ENCODE measurements at places on chromosomes 3 and 15.

DNA sequence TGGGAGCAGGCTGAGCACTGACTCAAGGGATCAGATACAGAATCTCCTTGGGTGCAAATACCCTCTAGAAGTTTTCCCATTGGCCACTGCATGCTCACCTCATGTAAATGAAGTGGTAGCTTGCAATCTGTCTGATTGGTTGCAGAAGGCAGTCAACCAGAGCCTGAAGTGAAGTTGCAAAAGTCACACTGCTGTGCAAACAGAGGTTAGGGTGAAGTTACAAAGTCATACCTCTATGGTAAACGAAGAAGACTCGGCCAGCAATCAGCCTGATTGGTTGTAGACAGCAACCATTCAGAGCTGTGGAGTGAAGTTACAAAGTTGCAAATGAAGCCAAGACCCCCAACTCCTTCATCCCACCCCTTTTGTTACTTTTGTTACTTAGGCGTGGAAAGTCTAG, 27.1 kb downstream of the STARD9 start:
- DNase-seq, result no peak

DNA sequence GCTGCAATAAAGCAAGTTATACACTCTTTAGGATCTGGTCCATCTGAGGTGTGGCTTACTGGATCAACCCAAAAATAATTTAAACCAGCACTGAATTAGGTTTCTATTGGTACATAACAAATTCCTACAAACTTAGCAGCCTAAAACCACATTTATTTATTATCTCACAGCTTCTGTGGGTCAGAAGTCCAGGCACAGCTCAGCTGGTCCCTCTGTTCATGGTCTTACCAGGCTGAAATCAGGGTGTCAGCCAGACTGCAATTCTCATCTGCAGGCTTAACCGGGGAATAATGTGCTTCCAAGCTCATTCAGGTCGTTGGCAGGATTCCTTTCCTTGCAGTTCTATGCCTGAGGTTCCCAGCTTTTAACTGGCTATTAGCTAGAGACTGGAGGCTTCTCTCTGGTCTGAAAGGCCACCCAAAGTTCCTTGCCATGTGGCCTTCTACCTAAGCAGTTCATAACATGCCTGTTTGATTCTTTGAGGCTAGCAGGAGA, 477.4 kb upstream of the WNT5A start:
- no peak for DNase-seq

GRCh38 chr15:41919201-41919820, 25.5 kb upstream of the SPTBN5 start:
- DNase-seq, result no peak

GRCh38 chr15:75583701-75584100, 4.6 kb upstream of the PTPN9 start:
- DNase-seq, result no peak

- no peak for DNase-seq
Observed at GRCh38 chr3:42229942-42230688, 35.9 kb downstream of the CCK start.

GRCh38 chr15:96321639-96322535, 8.6 kb upstream of the NR2F2 start:
- no peak for DNase-seq

DNA sequence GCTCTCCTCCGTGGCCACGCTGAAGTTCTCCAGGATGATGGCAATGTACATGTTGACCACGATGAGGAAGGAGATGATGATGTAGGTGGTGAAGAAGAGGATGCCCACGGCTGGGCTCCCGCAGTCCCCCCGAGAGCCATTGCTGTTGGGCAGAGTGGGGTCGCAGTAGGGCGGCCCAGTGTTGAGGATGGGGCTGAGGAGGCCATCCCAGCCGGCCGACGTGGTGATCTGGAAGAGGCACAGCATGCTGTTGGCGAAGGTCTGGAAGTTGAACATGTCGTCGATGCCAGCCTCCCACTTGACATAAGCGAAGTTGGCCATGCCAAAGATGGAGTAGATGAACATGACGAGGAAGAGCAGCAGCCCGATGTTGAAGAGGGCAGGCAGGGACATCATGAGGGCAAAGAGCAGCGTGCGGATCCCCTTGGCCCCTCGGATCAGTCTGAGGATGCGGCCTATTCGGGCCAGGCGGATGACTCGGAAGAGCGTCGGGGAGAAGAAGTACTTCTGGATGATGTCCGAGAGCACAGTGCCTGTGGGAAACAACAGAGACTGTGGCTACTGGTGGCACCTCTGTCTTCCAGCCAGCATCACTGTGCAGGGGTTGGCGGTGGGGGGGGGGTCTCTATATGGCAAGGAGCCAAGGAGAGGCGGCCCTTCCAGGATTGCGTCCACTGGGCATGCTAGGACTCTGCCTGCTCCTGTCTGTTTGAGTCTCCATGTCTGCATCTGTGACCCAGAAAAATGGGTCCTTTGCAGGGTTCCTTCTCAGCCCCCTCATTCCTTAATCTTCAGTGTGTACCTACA, 55.1 kb downstream of the EXOG start:
- DNase-seq, result no peak

DNA sequence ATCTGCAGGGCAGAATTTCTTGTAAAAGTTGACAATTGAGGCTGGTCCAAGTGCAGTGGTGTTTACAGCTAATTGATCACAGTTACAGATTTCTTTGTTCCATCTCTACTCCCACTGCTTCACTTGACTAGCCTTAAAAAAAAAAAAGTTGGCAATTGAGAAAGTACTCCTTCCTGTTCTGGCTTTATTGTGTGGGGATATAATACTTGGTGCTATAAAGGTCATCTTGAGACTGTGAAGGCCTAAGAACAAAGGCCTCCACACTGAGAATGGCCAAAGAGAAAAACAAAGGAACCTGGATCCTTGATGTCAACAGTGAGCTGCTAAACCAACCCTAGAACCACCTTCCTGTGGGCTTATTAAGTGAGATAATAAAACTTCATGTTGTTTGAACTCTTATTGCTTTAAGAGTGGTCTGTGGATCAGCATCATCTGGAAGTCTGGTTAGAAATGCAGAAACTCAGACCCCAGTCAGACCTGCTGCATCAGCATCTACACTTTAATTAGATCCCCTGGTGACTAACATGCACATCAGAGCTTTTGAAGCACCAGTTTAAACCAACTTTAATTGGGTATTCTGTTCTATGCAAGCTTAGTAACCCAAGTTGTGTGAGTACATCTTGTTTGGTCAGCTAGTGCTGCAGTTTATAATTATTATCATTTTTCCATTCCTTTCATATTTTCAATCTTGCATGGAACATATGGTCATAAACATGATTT, 55.2 kb downstream of the TMOD3 start:
- DNase-seq, result no peak

All from stimulated activated CD8-positive, alpha-beta memory T cell treated with anti-CD3 and anti-CD28 coated beads, Interleukin-4, amount 100 ng/mL, for 1 hour (primary cell).